RPMI7951 (cell line): ENCODE measurements at places on chromosomes 12 and 14. TPM values are rescaled to one million over a fixed set of nuclear protein-coding genes. Genes with fewer than 3 reads are reported as not detected.

- peak; percentile 53 for DNase-seq
These were observed 17.6 kb upstream of the TBC1D30 start for GRCh38 chr12:64806593-64807460.

DNA sequence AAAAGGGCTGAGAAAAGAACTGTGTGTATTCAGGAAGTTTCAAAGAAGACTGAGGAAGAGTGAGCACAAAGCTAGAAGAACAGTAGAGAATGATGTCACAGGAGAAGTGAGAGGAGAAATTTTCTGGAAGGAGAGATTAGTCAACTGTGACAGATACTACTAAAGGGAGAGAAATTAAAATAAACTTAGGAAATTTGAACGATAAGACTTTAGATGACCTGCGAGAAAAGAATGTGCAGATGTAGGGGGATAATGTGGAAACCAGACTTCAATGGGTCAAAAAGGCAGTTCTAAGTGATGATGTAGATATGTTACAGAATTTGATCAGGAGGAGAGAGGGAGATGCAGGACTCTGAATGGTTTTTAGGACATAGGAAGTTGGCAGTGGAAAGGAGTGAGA lies 287.4 kb downstream of the SYT1 start:
- no peak for DNase-seq

DNA sequence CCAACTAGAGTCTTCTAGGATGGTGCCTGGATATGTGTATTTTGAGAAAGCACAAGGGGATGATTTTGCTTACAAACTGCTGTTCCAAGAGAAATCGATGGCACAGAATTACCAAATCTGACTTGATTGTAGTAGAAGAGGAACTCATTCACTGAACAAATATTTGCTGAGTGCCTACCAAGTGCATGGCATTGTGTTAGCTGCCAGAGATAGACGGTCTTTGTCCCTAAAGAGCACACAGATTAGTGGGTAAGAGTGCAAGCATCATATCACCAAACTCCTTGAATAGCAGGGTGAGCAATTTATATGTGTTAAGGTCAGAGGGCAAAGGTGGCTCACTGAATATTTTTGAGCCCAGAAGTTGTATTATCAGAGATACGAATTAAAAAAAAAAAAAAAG lies 3.5 kb upstream of the FOXN3 start:
- DNase-seq: no peak

CACNA1C gene
- total RNA-seq: 0.98 and 1.6 TPM in 2 replicates

ABCB9 gene
- 7.0 and 10.9 TPM in 2 replicates for total RNA-seq

SIX4 gene
- total RNA-seq: 4.1 and 4.5 TPM in 2 replicates

GRCh38 chr14:73173092-73173735 lies 36.9 kb downstream of the PSEN1 start:
- DNase-seq: peak; percentile 50

PRR4 gene
- total RNA-seq: 1.3 and 2.2 TPM in 2 replicates

- peak; percentile 50 for DNase-seq
These were observed 21.8 kb upstream of the FBXO34 start for GRCh38 chr14:55249423-55249822.

DNA sequence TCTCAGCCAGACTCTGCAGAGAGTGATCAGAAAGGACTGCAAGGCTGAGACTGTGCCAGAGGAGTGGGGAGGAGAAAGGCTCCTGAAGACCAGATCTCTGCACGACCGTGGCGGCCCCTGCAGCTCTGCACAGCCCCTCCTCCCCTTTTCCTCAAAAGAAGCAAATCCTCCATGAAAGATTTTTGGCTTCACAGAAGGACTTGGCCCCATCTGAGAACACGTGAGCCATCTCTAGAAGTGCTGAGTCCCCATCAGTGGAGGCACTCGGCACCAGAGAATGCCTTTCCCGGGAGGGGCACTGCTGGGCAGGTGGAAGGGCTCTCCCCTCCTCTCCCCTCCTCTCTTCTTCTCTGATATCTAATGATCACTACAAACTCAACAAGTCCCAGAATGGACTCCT lies 6.8 kb downstream of the FIGNL2 start:
- no peak for DNase-seq

- no peak for DNase-seq
These were observed 129.8 kb downstream of the PTPRB start for GRCh38 chr12:70507442-70507841.

DNA sequence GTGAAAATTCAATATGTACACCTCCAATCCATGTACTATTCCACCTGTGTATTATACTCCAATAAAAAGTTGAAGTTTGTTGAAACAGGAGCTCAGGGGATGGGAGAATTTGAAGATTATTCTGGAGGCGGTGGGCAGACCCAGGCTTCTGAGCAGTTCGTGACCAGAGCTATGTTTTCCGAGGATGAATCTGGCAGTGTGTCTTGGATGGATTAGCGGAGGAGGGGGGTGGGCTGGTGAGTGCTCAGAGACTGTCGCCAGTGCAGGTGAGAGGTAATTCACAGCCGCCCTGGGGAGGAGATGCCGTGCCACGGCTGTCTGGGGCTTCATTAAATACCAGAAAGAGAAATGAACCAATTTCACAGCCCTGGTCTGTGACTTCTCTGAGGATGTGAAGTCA lies 283.0 kb upstream of the RTL1 start:
- no peak for DNase-seq

DNA sequence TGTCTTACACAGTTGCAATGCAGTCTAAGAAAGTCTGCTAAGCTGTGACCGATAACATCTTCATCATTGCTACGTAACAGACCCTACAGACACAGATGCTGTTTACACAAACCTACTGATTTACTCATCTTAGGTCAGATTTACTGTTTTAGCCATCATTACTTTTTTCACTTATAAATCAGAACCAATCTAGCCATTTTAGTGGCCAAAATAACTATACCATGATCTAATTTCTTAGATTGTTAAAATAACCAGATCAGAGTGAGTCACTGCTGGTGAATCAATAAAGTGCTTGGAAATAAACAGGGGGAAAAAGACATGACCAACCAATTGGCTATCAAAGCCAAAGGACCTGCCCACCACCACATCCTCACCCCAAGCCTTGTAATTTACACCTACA lies 57.0 kb upstream of the FOXN3 start:
- DNase-seq: no peak

GRCh38 chr12:52156757-52157565 lies 34.9 kb downstream of the KRT80 start:
- peak; percentile 27 for DNase-seq

- no peak for DNase-seq
These were observed at the start of gene AQP5 for GRCh38 chr12:49961111-49961922. TSS of gene AQP5 (plus strand) at chr12:49961872. CDS start at chr12:49962018, 146 bp downstream.

DNA sequence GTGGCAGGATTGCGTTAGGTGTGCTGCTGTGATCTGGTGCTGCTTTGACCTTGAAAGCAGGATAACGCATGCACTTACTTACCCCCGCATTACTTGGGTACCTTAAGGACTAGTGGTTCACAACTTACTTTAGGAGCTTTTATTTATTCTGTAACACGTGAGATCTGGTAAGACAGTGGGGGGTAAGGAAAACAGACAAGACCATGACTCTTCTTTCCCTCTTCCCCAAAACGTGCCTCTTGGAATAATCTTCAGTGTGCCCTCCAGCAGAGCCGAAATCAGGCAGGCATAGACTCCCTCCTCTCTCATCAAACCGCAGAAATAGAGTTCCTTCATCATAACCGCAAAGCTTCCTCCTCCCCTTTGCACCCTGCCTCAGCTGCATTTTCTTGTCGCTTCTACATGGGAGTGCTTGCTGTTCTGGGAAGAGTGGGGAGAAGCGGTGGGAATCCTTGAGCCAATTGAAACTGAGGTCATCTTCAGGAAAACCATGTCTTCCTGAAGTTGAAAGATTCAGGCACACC lies 43.4 kb downstream of the RAD52 start:
- DNase-seq: no peak

DNA sequence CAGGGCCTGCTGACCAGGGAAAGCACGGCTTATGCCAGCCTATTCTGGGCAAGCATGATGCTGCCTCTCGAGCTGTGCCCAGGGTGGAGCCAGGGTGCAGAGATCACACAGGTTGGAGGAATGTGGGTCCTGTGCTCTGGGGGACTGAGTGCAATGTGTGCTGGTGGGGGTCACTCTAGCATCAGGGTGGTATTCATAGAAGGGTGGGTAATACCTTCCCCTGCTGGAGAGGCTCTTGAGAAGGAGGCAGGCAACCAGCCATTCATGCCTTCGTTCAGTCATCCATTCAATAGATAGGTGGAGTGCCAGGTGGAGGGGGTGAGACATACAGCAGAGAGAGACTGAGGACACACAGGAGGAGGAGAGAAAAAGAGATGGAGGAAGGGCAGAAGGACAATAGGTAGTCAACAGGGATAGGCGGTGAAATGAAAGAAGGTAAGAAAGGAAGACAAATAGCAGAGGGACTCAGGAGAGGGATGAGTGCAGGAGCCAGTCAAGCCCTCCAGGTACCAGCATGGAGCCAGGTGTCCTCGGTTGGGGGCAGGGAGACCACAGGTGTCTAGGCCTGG lies 5.2 kb upstream of the ZNF385A start:
- no peak for DNase-seq

GRCh38 chr12:49187184-49187583 lies 1.7 kb downstream of the TUBA1A start:
- peak; percentile 47 for DNase-seq

GRCh38 chr14:29895591-29896083 lies 32.0 kb downstream of the PRKD1 start:
- DNase-seq: no peak

DNA sequence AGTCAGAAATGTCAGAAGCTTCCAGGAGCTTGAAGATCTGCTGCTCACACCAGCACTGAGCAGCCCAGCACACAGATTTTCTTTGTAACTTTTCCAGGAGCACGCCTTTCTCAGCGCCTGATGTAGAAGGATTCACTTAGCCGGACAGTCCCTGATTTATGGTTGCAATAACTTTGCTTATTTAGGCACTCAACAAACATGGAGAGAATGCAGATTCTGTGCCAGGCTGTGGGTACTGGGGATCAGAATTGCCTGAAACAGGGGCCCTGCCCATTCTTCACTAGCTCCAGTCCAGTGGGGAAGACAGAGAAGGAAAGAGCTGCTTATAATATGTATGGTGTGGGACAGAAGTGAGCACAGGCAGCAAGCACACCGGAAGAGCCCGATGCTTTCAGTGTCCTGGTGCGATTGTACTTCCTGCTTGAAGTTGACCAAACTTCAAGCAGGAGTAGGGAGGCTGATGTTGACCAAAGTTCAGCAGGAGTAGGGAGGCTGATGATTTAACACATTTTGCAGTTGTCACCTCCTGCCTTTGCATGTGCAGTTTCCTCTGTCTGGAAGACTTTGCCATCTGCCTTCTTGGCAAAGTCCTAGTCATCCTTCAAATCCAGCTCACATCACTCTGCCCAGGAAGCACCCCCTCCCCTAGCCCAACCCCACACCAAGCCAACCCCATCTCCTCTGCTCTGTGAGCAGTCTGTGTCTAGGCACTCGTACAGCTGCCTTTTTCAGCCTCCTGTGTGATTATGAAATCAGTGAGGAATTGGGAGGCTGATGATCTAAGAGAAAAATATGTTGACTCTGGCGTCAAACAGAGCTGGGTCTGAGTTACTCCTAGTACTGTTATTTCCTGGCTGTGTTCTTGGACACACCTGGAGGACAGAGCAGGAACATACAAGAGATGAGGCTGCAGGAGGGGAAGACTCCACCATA lies 12.0 kb upstream of the PRIMA1 start:
- DNase-seq: no peak

DNA sequence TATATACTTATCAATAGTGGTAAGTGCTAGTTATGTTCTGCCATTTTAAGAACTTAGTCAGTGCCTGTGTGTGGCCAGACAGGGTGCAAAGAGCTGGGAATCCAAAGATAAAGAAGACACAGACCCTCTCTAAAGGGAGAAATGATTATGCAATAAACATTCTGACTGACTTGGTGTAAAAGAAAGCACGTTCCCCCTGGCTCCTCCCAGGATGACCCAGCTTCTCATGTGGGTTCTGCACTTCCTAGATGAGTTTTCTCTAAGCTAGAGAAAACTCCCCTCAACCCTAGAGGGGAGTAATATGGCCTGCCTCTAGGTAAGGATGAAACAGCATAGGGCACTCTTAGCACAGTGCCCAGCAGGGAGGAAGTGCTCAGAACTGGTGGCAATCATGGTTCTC lies 231.2 kb downstream of the VRK1 start:
- DNase-seq: no peak

DNA sequence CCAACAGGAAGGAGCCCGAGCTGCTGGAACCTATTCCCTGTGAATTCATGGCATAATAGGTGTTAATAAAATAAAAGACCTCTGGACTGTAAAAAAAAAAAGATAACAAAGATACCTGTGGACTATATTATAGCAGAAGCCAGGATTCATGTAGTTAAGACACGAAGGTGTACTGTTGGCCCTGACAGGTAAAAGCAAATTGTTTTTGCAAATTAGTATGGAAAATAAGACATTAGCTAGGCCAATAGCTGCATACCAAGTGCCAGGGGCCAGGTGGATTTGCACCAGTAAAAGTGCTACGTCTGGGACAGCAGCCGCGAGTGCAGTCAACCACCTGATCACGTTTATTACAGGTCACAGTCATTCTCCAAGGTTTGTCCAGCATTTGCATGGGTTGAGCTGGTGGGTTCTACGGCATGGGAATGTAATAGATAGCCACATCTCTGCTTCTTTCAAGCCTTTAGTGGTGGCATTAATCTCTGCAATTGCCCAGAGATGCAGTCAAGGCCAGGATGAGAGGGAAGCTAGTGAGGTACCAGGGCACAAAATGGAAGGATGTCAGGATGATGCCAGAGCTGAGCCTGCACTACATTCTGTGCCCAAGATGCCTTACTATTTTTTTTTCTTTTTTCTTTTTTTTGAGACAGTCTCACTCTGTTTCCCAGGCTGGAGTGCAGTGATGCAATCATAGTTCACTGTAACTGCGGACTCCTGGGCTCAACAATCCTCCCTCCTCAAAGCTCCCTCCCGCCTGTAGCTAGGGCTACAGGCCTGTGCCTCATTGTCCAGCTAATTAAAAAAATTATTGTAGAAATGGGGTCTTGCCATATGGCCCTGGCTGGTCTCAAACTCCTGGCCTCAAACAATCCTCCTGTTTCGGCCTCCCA lies 26.3 kb downstream of the TNFAIP2 start:
- DNase-seq: no peak

- DNase-seq: peak; percentile 18
These were observed 116.0 kb downstream of the PPP1R12A start for GRCh38 chr12:79818856-79819255.

DNA sequence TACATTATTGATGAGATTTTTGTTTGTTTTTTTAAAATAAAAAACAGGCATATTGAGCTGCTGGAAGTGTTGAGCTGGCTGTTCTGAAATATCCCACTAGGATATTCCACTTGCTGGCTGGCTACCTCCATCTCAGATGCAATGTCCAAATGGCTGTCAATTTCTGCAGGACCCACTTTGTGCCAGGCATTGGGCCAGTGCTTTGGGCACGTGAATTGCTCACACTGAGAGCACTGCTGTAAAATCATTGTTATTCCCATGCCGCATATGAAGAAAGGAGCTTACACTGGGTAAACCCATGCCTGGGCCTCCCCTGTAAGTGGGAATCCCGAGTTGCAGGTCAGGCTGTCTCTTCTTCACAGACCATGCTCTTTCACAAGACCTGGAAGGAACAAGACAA lies 56.7 kb downstream of the RGS6 start:
- DNase-seq: no peak

- DNase-seq: no peak
These were observed 4.3 kb downstream of the CPNE6 start for GRCh38 chr14:24075485-24076301.

RHOF gene
- total RNA-seq: 1.1 and 1.5 TPM in 2 replicates

- no peak for DNase-seq
These were observed 1934.2 kb upstream of the SEL1L start for GRCh38 chr14:83467811-83468210.

- no peak for DNase-seq
These were observed 439.3 kb upstream of the PRICKLE1 start for GRCh38 chr12:43028826-43029225.
